ENCODE measurements at places on chromosomes 7 and 10.

- no peak for DNase-seq
Observed at GRCh38 chr10:87053577-87054181, 33.6 kb downstream of the FAM25A start.

DNA sequence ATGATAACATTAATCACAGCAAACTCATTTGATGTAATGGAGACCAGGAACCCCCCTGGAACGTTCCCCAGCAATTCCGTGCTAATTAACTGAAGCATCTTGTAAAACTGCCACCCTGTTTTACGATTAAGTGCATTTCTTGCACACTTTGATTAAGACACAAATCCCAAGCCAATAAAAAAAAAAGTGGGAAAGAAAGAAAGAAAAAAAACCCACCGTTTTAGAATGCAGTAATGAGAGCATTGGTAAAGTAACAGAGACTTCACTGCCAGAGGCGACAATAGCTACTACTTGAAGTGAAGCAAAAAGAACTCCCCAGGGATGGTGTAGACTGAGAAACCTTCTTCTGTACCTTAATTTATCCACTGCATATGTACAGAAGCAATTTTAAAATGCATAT lies 616.1 kb downstream of the PTPRN2 start:
- DNase-seq = no peak

DNA sequence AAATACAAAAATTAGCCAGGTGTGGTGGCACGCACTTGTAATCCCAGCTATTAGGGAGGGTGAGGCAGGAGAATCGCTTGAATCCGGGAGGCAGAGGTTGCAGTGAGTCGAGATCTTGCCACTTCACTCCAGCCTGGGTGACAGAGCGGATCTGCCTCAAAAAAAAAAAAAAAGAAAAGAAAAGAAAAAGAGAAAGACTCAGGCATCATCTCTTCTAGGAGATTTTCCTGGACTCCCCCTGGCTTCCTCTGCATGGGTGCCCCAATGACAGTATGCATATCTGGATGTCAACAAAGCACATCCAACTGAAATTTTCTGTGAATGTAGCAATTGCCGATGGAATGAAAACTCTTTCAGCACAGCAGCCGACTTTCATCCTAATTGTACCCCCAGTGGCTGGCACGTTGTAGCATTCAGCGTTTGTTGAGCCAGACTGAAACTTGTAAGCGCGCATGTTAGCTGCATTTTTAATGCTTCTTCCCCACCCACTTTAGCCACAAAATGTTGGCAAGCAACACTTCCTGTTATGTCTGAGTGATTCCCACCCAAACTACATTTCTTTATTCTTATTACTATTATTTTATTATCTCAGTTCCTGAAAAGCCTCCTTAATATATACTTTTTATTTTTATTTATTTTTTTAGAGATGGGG lies 70.2 kb downstream of the PRTFDC1 start:
- no peak for DNase-seq

DNA sequence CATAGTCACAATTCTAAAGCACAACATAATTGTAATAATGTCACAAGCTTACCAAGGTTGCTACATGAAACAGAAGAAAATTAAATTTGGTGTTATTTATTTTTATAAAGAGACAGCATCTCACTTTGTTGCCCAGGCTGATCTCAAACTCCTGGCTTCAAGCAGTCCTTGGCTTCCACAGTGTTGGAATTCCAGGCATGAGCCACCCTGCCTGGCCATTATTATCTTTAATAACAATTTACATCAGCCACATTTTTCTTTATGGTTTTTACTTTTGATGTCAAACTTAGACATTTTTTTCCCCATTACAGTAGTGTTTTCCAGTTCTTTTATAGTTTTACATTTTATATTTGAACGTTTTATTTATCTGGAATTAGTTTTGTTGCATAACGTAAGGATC lies 46.7 kb downstream of the BMPR1A start:
- no peak for DNase-seq

- DNase-seq = no peak
Observed at GRCh38 chr7:36763132-36763816, 39.0 kb upstream of the AOAH start.

GRCh38 chr10:125062914-125063230 lies 97.5 kb downstream of the CTBP2 start:
- DNase-seq = no peak

All from NCI-H2081 treated with DMSO at 0.1 percent for 48 hours (cell line).